Mesothelial cell of epicardium (in vitro differentiated cells): ENCODE measurements at places on chromosomes 4 and X.

- DNase-seq, result peak; percentile 61
- peaks cover 16% of the 10 kb centered on the region for H3K4me1 ChIP-seq
- no peak overlapping the region for H3K27ac ChIP-seq
These were observed 760 bp downstream of the UGT8 start for GRCh38 chr4:114599231-114599902.

DNA sequence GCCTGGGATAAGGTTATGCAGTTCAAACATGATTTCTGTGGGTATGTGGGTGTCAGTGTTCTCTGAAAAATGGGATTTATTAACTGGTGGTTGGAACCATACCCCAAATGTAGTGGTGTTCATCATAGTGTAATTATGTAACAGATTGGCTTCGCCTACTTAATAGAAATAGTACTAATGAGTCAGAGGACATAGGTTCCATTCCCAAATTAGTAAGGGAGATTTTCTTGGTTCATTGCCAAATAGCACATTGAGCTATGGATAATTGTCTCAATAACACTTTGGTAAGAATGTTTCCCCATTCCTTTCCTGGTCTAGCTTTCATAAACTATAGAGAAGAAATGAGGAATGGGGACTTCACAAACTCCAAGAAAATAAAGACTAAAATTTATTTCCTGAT, 20.5 kb upstream of the CYBB start:
- no peaks in the 10 kb centered on the region for H3K27me3 ChIP-seq
- H3K27ac ChIP-seq, result no peak overlapping the region
- no peaks in the 10 kb centered on the region for H3K4me1 ChIP-seq
- no peak overlapping the region for H3K4me3 ChIP-seq
- no peaks in the 10 kb centered on the region for H3K36me3 ChIP-seq

DNA sequence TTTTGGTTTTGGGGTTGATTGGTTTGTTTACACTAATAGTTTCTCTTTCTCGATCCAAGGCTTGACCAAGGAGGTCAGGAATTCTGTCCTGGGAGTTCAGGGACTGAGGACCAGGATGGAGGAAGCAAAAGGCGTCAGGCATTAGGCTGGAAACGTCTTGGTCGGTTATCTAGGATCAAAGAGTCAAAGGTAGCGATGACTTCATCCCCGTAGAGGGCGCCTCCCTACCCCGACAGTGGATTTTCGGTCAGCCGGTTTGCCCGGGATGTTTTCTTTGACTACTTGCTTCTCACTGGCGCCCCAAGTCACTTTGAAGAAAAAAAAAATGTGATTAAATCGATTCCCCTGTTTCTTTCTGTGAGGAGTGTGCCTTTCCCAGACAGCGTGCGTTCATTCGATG, 980 bp upstream of the FHDC1 start:
- peak overlapping the region; percentile 71 for H3K4me3 ChIP-seq
- H3K27me3 ChIP-seq, result peaks cover 52% of the 10 kb centered on the region
- H3K36me3 ChIP-seq, result no peaks in the 10 kb centered on the region
- DNase-seq, result no peak

- no peak overlapping the region for H3K27ac ChIP-seq
- no peak for DNase-seq
- no peaks in the 10 kb centered on the region for H3K27me3 ChIP-seq
These were observed 62.6 kb upstream of the SYTL5 start for GRCh38 chrX:37943554-37944344.

GRCh38 chr4:110306303-110306702, 107.9 kb upstream of the ELOVL6 start:
- H3K27ac ChIP-seq, result no peak overlapping the region
- H3K27me3 ChIP-seq, result no peaks in the 10 kb centered on the region
- H3K4me3 ChIP-seq, result no peak overlapping the region
- peaks cover 12% of the 10 kb centered on the region for H3K4me1 ChIP-seq

DNA sequence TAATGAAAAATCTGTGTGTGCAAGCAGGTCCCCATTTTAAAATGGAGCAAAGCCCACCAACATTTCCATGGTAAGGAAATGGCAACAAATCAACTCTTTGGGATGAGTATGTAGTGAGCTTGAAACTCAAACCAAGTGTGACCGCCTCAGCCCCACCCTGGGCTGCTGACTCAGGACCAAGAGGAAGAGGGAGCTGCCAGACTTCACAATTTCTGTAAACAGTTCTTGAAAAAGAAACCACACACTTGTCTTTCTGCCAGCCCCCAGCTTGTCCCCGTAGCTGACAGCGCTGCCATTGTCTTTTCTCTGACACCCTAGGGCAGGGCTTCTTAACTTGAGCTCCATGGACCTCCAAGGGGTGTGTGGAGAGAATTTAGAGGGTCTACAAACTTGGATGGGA, 10.3 kb downstream of the RTL5 start:
- no peak overlapping the region for H3K4me3 ChIP-seq
- H3K36me3 ChIP-seq, result peaks cover 3% of the 10 kb centered on the region
- no peaks in the 10 kb centered on the region for H3K27me3 ChIP-seq
- H3K27ac ChIP-seq, result peak overlapping the region; percentile 64

- no peak overlapping the region for H3K4me3 ChIP-seq
- H3K27me3 ChIP-seq, result no peaks in the 10 kb centered on the region
- no peak for DNase-seq
- H3K4me1 ChIP-seq, result no peaks in the 10 kb centered on the region
- H3K36me3 ChIP-seq, result peaks cover 4% of the 10 kb centered on the region
- H3K27ac ChIP-seq, result no peak overlapping the region
These were observed 1120.5 kb downstream of the ADGRL3 start for GRCh38 chr4:62320612-62321011.

- H3K27me3 ChIP-seq, result no peaks in the 10 kb centered on the region
- H3K36me3 ChIP-seq, result peaks cover 52% of the 10 kb centered on the region
These were observed 186.9 kb downstream of the LRBA start for GRCh38 chr4:150828159-150828558.

DNA sequence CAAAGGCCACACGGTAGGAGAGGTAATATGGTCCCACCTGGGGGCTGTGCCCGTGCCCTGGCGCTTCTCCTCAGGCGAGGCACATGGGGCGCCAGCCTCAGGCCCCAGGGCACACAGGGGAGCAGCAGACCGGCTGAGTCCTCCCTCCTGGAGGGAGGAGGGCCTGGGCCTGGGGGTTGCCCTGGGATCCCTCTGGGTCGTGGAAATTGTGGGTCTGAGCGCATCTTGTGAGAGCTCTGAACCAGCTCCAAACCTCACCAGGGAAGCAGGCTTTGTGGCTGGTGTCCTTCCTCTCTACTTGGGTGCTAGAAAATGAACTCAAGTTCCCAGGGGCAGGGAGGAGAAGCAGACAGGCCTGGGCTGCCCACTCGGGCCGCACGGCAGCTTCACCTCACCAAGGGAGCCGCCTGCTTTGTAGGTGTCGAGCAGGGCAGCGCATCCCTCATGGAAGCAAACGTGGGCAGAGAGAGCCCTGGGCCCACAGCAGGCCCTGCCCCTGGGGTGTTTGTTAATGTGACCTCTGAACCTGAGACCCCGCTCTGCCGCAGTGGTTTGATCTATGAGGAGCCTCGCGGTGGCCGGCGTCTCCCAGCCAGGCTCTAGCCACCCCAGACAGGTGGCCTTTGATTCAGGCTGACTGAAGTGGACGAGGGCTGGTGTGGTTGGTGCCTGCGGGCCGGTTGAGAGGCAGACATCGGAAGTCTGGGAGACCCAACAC, 10.8 kb downstream of the HTRA3 start:
- H3K4me3 ChIP-seq, result no peak overlapping the region
- H3K27me3 ChIP-seq, result no peaks in the 10 kb centered on the region
- DNase-seq, result no peak
- peaks cover 24% of the 10 kb centered on the region for H3K4me1 ChIP-seq
- H3K27ac ChIP-seq, result no peak overlapping the region
- H3K36me3 ChIP-seq, result no peaks in the 10 kb centered on the region
